Right ventricle myocardium superior (tissue), 1 donor: ENCODE measurements at places on chromosomes 16 and 17. TPM values are rescaled to one million over a fixed set of nuclear protein-coding genes. Genes with fewer than 3 reads are reported as not detected.

GRCh38 chr17:82912484-82913089 is 72.8 kb upstream of the ZNF750 start:
- peak; percentile 63 for DNase-seq

GRCh38 chr16:2006317-2006716 is 3.3 kb downstream of the ZNF598 start:
- no peak for DNase-seq

DNA sequence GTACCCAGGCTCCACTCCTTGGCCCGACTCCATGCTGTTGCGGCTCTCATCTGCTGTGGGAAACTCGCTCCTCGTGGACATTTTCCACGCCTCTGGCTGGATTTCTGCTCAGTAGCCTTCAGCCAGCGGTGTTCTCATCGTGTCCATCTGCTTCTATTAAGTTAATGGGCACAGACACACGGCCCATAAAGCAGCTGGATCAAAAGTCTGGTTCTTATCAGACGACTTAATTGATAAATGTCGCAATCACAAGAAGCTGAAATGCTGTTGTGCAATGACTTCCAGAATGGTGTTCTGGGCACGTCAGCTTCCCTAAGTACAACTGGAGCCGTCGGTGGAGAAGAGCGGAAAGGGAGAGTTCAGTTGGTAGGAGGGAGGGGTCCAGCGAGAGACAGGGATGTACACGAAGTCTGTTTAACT is 211.7 kb upstream of the CHMP6 start:
- DNase-seq = no peak

- DNase-seq = no peak
These were observed 1502.9 kb downstream of the CDH11 start for GRCh38 chr16:63618896-63619485.

DNA sequence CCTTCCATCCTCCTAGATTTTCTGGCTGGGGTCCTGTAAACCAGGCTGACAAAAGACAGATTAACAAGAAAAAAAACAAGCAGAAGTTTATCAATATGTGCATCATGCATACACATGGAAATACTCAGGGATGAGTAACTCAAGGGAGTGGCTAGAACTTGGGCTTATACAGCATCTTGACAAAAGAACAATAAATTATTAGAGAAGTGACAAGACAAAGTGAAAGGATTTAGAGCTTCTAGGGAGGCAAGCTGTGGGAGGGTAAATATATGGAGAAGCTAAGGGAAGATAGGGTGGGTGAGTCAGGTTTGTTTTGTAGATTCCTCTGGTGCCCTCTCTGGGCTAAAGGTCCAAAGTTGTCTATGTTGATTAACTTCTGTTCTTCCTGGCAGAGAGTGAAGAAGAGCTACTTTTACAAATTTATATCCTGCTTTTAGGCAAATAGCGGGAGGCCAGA is 48.0 kb upstream of the NDRG4 start:
- no peak for DNase-seq

- no peak for DNase-seq
These were observed 140.1 kb downstream of the ITFG1 start for GRCh38 chr16:47320546-47321310.

GRCh38 chr16:27481282-27481934 is 68.3 kb downstream of the GTF3C1 start:
- DNase-seq = no peak

- DNase-seq = no peak
These were observed 918.4 kb upstream of the SOX9 start for GRCh38 chr17:71202449-71202848.

- DNase-seq = no peak
These were observed 57.2 kb upstream of the SEC14L1 start for GRCh38 chr17:77083531-77083930.

- no peak for DNase-seq
These were observed 20.9 kb upstream of the CACNG5 start for GRCh38 chr17:66814026-66814425.

GRCh38 chr17:21072745-21073197 is 30.0 kb upstream of the USP22 start:
- no peak for DNase-seq

GRCh38 chr17:66734186-66734943 is 100.6 kb upstream of the CACNG5 start:
- no peak for DNase-seq

GRCh38 chr17:38749223-38750043 is 1.3 kb upstream of the PCGF2 start:
- peak; percentile 92 for DNase-seq

- no peak for DNase-seq
These were observed 8.4 kb downstream of the SRL start for GRCh38 chr16:4233431-4233830.

- DNase-seq = no peak
These were observed 176.0 kb downstream of the WWOX start for GRCh38 chr16:78275420-78275819.

GRCh38 chr16:64440421-64440831 is 681.4 kb downstream of the CDH11 start:
- DNase-seq = no peak

DNA sequence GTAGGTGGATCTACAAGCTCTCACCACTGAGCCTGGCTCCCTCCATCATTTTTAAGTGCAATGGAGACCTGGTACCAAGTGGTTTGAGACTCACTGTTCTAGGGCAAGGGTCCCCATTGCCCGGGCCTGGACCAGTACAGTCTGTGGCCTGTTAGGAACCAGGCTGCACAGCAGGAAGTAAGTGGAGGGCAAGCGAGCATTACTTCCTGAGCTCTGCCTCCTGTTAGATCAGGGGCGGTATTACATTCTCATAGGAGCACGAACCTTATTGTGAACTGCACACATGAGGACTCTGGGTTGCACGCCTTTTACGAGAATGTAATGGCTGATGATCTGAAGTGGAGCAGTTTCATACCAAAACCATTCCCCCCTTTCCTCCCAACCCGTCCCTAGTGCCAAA is 6.8 kb upstream of the ZNF594 start:
- DNase-seq = no peak

DNA sequence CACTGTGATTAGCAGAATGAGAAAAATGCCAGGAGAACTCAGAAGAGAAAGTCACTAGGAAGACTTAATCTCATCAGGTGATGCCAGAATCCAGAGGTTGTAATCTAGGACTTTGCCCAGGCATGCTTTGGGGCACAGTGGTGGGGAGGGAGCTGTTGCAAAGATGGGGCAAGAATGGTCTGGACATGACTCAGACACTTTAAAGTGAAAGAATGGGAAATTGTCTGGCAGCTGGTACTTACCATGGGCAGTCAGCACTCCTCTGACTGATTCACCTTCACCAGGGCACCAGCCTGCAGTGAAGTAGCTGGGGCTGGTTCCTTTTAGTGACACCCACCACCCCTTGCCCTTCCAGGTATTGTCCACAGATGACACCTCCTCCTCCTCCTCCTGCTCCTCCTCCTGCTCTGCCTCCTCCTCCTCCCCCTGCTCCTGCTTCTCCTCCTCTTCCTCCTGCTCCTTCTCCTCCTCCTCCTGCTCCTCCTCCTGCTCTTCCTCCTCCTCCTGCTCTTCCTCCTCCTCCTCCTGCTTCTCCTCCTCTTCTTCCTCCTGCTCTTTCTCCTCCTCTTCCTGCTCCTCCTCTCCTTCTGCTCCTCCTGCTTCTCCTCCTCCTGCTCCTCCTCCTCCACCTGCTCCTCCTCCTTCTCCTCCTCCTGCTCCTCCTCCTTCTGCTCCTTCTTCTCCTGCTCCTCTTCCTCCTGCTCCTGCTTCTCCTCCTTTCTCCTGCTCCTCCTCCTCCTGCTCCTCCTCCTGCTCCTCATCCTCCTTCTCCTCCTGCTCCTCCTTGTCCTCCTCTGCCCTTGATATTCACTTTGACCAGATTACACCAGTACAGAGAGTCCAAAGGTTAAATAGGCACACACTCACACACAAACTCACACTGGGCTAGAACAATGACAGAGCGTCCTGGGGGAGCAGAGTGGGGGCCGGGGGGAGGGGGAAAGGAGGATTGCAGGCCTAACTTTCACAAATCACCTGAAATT is at the start of gene CHD9NB:
TSS of gene CHD9NB (minus strand) at position 379 of the 983 bp plus-strand sequence. CDS start 8,739 bp downstream, outside the sequence.
- DNase-seq = no peak

GRCh38 chr17:80743181-80743771 is 198.6 kb downstream of the RPTOR start:
- DNase-seq = no peak

- no peak for DNase-seq
These were observed 5.4 kb downstream of the EDC4 start for GRCh38 chr16:67878232-67878631.

GRCh38 chr16:77840093-77840492 is 51.7 kb downstream of the VAT1L start:
- DNase-seq = no peak

GRCh38 chr17:70375813-70376770 is 206.8 kb downstream of the KCNJ2 start:
- no peak for DNase-seq

DNA sequence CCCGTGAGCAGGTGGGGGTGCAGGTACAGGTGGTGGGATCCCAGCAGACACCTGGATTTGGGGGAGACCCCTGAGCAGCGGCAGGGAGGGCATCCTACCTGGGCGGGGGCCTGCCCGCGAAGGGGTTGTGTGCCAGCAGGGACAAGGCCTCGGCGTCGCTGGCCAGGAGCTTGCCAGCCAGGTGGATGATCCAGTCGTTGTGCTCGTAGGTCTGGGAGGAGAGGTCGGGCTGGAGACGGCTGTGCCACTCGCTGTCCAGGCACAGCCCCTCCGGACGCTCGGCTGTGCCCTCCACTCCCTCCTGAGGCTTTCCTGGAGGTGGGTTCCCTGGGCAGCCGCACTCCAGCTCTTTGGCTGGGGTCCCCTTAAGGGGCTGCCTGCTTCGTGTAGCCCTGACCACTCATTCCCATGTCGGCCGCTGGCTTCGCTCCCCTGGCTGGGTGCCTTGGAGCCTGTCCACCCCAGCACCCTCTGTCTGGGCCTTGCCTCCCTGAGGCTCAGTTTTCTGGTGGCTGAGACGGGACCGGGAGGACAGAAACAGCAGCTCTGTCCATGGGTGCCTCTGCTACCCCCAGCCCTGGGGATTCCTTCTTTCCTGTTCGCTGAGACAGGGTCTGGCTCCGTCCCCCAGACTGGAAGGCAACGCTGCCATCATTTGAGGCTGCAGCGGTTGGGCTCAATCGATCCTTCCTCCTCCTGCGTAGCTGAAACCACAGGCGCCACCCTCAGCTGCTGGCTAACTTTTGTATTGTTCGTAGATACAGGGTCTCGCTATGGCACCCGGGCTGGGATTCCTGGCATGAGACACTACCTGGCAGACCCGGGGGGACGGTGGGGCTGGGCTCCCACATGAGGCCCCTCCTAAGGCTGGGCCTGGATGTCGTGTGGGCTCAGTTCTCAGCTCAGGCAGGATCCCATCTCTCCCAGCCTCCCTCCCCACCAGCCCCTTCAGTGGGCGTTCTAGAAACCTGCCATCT is 68.6 kb upstream of the GNG13 start:
- DNase-seq = peak; percentile 26

- no peak for DNase-seq
These were observed 91.7 kb downstream of the SHISA6 start for GRCh38 chr17:11332706-11333105.

The GDPD1 gene
- total RNA-seq = 2.1 TPM

The FNDC8 gene
- not detected for total RNA-seq

The DNAH2 gene
- not detected for total RNA-seq

The CD300LB gene
- total RNA-seq = 0.16 TPM

The SMIM36 gene
- not detected for total RNA-seq

The ETV4 gene
- 0.24 TPM for total RNA-seq

The MLX gene
- total RNA-seq = 69.1 TPM

The TEX19 gene
- not detected for total RNA-seq

The ABCA8 gene
- 52.9 TPM for total RNA-seq

The RCVRN gene
- total RNA-seq = not detected

The WNT9B gene
- total RNA-seq = 0.13 TPM

The WNT3 gene
- total RNA-seq = 0.91 TPM

The FOXJ1 gene
- total RNA-seq = not detected
